ENCODE measurements at places on chromosomes 2 and 18. TPM values are rescaled to one million over a fixed set of nuclear protein-coding genes. Genes with fewer than 3 reads are reported as not detected.
A peak's percentile ranks its signal among the peaks of the same experiment; 100 is the strongest.

- DNase-seq = no peak
Observed at GRCh38 chr18:79405781-79406575, 10.2 kb downstream of the NFATC1 start.

DNA sequence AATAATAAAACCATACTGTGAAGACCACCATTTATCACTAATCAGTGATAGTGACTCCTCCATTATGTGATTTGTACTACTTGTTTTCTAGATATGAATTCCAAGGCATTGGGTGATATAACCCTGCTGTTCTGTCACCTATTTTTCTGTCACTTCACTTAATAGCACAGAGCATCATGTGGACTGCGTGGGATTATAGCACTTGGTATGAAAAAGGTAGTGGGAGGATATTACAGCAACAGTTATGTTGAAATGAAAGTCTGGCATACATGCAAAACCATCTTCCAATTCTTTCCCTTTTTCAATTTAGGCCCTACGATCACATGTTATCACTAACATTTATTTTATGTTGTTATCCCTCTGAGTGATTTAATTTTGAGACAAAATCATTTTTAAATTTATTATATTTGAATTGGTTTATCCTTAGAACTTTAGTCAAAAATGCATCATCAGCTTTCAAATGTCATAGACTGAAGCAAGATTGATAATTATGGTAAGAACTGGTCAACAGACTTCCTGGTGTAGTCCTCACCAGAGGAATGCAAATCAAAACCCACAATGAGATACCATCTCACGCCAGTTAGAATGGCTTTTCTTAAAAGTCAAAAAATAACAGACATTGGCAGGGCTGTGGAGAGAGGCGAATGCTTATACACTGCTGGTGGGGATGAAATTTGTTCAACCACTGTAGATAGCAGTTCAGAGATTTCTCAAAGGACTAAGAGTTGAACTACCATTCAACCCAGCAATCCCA is 242.6 kb downstream of the IKZF2 start:
- peak; percentile 45 for DNase-seq

DNA sequence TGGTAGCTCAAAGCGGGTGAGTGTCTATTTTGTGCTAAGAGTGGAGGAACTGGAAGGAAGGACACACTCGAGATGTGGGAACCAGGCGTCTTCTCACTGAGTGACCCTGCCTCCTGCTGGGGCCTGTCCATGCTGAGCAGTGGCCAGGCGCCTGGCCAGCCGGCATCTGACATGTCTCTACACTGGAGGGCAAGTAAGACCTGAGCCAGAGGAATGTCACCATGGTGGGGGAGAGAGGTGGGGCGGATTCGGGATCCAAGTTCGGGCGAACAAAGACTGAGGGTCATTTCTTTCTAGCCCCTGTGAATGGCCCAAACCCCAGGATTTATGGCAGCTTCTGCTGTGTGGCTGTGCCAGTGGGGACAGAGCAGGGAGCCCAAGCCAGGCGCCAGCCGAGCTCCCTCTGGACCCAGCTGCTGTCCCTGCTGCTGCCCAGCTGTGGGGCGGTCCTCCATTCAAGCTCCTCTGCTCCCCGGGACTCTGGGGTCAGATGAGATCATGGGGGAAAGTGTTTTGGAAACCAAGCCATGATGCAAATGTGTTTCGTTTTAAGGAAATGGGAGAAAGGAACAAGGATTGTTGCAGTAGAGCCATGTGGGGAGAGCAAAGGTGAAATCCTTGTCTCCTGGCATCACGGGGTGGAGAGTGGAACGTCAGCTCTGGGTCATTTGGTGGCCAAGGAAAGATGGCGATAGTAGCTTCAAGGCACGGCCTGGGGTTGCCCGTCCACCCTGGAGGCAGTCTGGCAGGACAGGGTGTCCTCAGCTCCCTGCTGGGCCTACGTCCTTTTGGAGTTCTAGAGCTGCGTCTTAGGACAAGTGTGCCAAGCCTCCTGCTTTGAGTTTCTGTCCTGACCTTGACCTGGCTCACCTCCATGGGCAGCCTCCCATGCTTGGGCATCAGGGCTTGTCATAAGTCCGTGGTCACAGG is 8.1 kb downstream of the ACKR3 start:
- DNase-seq = no peak

- DNase-seq = no peak
Observed at GRCh38 chr2:172472446-172473033, 45.2 kb downstream of the ITGA6 start.

DNA sequence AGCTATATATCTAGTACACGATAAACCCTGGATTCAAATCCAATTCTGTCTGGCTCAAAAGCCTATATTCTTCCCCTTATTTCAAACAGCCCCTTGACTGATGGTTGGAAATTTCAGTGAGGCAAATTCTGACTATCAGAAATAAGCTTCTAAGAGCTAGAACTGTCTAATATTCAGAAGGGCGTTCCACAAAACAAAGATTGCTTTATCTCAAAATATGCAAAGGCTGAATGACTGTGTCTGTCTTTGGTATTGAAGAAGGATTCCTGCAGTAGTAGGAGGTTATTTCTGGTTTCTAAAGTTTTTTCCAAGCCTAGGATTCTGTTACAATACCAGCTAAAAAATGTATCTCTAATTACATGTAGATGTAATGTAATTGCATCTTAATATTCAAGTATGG is 31.1 kb downstream of the DRC1 start:
- no peak for DNase-seq

DNA sequence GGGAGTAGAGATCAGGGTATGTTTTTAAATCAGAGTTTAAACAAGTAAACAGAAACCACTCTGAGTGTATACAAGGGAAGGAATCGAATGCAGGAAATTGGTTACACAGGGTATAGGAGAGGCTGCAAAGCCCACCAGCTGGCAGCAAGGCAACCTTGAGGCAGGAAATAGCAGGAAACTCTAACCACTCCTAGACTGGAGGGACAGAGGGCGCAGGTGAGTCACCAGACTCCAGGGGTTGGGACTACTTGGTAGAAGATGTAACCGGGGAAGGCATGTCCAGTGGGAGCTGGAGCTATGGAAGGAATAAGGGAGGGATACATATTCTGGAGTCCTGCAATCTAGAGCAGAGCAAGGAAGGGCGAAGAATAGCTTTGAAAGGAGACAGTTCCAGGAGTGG is 152.3 kb downstream of the MEIS1 start:
- peak; percentile 49 for DNase-seq

DNA sequence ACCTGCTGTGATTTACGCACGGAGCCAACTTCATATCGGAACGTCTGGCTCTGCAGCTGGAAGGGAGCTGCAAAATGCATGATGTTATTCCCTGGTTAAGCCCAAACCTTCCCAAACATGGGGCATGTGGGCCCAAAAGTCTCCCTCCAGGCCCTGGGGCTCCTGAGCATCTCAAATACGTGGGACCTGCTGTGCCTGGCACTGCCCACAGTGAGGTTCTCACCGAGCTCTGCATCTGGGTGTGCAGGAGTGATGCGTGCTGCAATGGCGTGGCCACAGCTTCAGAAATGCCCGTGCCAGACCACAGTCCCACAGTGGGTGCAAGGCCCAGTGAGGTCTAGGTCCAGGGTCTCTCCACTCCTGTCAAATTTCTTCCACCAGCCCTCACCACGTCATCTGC is 503.3 kb downstream of the EIPR1 start:
- DNase-seq = no peak

DNA sequence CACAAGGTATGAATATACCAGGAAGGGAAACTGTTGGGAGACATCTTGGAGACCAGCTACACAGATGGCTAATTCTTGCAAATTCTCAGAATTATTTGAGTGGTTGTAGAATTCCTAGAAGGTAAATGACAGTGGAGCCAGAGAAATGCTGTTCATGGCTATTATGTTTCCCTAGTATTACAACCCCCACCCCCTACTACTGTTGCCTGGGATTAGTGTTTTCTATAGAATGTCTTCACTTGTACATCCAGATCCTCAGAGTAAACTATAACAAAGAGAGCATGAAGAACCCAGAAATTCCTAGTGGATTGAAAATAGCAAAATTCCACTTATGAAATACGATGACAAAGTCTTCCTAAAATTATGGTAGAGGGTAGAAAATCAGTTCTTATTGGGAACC is 15.3 kb downstream of the LGALSL start:
- no peak for DNase-seq

GRCh38 chr18:76621226-76621625 is 126.2 kb upstream of the ZNF516 start:
- peak; percentile 1 for DNase-seq

DNA sequence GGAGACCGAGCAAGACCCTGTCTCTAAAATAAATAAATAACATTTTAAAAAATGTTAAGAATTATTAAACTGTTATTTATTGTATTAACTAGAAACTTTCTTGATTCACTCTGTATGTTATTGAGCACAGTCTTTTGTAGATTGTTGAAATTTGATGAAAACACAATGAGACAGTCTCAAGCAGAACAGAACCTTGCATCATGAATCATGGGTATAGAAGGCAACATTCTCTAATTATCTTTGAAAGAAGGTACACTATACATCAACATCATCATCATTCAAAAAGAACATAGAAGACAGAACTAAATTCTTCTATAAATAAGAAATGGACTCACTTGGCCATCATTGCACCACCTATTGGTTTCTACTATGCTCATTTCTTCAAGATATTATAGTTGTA is 67.7 kb downstream of the SLC8A1 start:
- DNase-seq = no peak

DNA sequence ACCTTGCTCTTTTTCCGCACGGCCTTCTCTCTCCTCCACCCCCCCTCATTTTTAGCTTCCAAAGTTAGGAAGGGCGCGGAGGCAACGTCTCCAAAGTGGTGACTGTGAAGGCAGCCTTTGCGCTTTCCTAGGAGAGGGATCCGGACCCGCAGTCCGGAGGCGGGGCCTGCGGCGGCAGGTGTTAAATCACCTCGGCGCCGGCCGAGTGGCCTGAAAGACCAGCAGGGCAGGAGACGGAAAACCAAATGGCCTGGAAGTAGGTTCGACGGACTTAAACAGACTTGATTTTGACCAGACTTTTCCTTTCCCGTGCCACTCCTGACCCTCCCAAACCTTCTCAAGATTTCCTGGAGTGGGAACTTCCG is 615 bp downstream of the GORASP2 start:
- peak; percentile 38 for DNase-seq

GRCh38 chr2:24276349-24276899 is 83.9 kb downstream of the ITSN2 start:
- DNase-seq = no peak

DNA sequence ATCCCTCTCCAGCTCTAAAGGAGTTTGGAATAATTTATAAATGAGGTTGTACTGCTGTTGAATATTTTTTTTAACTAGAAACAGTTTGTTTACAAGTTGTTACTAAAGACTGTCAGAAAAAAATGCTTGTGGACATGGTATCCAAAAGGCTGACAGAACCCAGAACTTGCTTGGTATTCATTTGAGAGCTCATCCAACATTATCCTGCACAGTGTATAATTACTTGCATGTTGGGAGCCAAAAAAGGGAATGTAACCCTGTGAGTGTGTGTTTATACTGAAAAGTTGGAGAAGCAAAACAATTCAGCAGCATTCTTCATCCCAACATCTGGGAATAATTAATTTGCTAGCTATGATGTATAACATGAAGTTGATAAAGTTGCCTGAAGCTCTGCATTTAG is 42.1 kb upstream of the EHBP1 start:
- DNase-seq = no peak

DNA sequence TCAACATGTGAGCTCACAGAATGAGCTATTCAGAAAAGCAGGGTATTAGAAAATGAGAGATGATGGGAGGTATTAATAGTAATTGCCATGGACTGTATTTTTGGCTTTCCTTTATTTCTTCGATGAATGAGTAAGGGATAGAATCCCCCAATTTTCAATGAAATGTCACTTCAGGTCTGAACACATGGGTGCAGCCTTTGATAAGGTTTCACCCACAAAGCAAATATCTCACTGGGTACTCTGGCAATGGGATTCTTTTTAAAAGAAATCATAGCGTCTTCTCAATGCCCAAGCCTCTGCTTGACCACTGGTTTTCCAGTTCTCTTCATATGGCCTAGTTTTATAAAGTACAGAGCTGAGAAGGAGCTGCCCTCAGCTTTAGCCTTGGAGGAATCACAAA is 610.5 kb upstream of the FANCL start:
- DNase-seq = no peak

DNA sequence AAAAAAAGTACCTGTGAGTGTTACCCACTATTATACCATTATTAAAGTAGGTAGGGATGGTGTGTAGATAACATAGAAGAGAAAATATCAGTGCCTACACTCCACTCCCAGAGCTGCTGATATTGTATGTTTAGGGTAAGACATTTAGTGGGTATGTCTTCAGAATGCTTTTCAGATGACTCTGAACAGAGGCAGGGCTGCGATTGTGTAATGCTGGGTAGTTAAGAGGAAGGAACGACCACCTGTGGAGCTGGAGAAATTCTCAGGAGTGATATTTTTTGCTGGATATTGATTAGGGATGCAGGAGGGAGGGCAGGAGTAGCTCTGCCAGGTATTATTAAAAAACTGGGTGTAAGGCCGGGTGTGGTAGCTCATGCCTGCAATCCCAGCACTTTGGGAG is 2.8 kb downstream of the CNOT11 start:
- no peak for DNase-seq

DNA sequence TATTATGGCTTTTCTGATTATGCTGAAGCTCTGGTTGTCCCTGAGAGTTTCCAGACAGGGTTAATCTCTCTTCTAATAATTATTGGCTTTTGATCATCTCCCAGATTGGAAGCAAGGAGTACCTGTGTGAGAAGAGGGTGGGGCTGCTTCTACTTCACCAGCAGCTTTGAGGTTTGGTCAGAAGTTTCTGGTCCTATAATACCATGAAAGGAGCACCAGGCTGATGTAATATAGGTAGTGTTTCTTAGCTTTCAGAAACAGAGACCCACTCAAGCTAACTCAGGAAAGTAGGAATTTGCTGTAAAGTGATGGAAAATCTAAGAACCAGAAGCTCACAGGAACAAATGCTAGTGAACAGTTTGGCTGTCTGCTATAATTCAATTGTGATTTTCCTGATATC is 57.6 kb downstream of the SGPP2 start:
- no peak for DNase-seq

DNA sequence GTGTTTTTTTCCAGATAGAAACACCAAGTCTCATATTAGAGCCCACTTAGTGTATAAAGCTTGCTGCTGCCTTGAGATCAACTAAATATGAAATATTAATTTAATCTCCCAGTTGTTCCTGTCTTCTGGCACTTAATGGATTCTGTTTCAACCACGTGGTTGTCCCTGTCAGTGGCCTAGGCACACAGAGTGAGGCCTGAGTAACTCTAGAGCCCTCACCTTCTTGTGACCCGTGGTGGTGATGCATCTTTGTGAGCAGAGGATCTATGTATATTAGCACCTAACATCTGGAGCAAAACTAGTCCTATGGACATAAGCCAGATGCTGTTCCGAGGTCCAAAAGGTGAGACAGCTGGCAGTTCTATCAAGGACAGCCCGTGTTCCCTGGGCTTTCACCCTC is 74.8 kb downstream of the FEZ2 start:
- no peak for DNase-seq

The RNF144A gene
- total RNA-seq = 13.6 TPM

The FBXO36 gene
- 5.0 TPM for total RNA-seq

The MARS2 gene
- total RNA-seq = 13.2 TPM

The MEP1B gene
- total RNA-seq = 0.26 TPM

The RSAD2 gene
- 2.2 TPM for total RNA-seq

The CSRNP3 gene
- 47.7 TPM for total RNA-seq

The SCN7A gene
- total RNA-seq = not detected

Data from A673 (cell line).